ENCODE measurements at places on chromosomes 4 and X.

DNA sequence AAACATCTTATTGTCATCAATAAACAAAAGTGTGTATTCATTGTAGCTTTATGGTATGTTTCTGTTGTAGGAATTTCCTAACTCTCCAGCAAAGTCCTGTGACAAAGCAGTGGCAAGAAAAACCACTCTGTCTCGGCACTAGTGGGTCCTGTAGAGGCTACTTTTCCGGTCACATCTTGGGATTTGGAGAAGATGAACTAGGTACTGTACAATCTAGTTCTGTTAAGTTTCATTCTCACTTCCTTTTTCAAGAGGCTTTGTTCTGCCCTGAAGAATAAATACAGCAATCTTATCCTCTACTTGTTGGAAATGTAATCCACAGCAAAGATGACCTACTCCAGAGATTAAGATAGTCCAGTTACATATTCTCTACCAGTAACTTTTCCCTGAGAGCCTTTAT lies 69.3 kb downstream of the HHIP start:
- no peak for DNase-seq

GRCh38 chr4:8840816-8841455 lies 30.7 kb downstream of the HMX1 start:
- DNase-seq: no peak

GRCh38 chr4:80231180-80231579 lies 33.9 kb downstream of the PRDM8 start:
- DNase-seq: no peak

- DNase-seq: no peak
These were observed 100.8 kb downstream of the PSAPL1 start for GRCh38 chr4:7333801-7334421.

DNA sequence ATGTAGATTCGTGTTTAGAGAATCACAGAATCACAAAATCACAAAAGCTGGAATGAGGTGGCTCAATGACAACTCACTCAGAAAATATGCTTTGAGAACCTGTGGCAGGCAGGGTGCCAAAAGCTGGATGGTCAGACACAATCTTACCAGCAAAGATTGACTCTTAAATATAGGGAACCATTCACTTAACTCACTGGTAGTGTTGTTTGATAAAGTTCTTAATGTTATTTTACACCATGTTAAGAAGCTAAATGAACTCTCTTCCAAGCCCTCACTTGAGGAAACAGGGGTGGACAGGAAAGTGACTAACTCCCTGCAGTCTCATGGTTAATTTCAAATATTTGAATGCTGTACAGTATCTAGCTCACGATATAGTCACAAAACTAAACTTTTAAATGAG lies 5.7 kb upstream of the SCOC start:
- peak; percentile 10 for DNase-seq

DNA sequence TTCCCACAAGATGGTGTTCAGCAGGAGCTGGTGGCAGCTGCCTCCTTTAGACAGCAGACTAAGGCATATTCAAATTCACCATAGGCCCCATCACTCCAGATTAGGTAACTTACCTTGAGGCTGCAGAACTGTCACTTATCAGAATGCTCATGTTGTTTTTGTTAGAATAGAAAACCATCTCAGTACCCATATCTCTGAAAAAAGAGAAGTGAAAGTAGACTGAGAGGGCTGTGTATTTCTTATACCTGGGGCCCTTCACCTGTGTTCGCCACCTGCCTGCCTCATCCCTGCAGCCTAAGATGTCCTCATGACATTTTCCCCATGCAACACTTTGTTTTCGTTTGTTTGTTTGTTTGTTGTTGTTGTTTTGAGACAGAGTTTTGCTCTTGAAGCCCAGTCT lies 32.9 kb upstream of the SPRY1 start:
- no peak for DNase-seq

- DNase-seq: no peak
These were observed 78.8 kb upstream of the PACRGL start for GRCh38 chr4:20621476-20621875.

- DNase-seq: no peak
These were observed 133.3 kb upstream of the PCDH7 start for GRCh38 chr4:30586850-30587249.

GRCh38 chr4:184924516-184924915 lies 93.8 kb upstream of the HELT start:
- no peak for DNase-seq

GRCh38 chrX:7083468-7084396 lies 63.8 kb upstream of the STS start:
- no peak for DNase-seq

DNA sequence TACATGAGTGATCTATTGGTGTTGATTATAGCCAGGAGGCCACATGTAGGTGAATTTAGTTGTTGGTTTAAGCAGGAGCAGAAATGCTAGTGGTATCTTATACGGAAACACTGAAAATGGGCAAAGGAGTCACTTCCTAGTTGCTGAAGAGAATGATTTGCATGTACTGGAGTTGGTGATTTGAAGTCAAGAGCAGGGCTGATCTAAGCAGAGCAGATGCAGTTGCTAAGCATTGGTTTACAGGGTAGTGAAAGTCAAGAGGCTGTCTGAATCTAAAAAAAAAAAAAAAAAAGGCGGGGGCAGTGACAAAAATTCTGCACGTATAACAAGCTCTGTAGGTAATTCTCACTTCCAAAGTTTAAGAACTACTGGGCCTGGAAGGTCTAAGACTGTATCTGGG lies 90.4 kb upstream of the HPRT1 start:
- no peak for DNase-seq

DNA sequence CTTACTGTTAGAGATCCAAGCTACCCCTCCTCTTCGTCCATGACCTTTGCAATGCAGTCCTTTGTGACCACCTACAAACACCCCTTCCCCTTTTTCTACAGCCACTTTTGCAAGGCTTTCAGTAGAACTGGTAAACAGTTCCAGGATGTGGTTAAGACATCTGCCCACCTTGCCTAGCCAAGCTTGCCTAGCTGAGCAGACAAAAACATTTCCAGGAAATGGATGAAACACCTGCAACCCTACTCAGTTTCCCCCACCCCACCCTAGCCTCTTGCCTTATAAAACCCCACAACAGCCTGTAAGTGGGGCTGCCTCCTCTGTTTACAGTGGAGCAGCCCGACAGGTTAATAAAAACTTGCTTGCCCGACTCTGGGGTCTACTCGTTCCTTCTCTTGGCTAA lies 133.8 kb downstream of the ZC4H2 start:
- DNase-seq: no peak

- no peak for DNase-seq
These were observed 46.9 kb upstream of the MSANTD1 start for GRCh38 chr4:3201718-3202702.

DNA sequence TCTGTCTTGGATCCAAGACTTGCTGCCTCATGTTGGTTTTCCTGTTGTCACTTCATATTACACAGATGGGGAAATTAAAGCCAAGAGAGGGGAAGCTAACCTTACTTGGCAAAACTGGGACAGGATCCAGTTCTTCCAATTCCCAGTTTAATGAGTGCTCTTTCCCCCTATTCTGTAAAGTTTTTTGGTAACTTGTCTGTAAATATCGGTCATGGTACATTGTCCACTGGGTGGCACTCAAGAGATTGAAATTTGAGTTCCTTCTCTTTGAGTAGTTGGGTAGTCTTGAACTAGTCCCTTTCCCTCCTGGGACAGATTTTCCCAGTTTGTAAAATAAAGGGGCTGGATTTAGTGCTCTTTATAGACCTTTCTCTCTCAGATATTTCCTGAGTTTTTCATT lies 12.4 kb upstream of the EOLA2 start:
- DNase-seq: peak; percentile 68

DNA sequence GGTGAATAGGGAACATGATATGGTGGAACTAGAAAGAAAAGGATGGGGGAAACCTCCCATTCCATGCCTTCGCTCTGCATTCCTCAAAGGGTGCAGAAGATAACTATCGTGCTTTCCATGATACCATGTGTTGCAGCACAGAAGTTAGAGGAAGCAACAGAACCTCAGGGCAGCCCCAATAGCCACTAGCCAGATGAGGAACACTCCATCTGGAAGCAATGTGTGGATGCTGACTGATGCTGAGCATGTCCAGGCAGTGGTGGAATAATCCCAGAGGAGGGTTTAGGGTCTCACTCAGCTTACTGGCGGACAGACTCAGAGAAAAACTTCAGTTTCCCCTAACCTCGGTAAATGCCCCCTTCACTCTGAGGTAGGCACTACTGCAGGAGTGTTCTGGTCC lies 7.5 kb downstream of the SMIM10 start:
- DNase-seq: no peak

GRCh38 chr4:12595986-12596385 lies 888.2 kb downstream of the RAB28 start:
- peak; percentile 4 for DNase-seq

DNA sequence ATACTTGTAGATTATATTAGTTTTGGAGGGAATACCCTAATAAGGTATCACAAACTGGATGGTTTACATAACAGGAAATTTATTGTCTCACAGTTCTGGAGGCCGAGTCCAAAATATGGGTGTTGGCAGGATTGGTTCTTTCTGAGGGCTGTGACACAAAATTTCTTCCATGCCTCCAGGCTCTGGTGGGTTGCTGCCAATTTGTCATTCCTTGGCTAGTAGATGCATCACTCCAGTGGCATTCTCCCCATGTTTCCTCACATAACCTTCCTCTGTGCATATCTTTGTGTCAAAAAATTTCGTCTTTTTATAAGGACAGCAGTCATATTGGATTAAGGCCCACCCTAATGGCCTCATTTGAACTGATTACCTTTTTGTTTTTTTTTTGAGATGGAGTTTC lies 49.3 kb downstream of the APELA start:
- no peak for DNase-seq

DNA sequence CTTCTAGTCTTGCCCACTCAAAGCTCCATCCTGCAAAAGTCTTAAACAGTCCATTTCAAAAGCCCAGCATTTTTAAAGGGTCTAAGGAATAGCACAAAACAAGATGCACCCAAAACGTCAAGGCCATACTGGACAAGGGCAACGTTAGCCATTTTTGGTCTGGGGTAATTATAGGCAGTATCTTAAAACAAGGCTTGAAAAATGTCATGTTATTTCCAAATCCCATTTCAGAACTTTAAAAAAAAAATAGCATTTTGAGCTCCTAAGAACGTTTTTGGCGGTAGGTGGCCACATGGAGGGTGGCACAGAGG lies 584 bp upstream of the TMEM165 start:
- no peak for DNase-seq

- no peak for DNase-seq
These were observed 5.5 kb downstream of the TEX13D start for GRCh38 chrX:124337916-124338315.

DNA sequence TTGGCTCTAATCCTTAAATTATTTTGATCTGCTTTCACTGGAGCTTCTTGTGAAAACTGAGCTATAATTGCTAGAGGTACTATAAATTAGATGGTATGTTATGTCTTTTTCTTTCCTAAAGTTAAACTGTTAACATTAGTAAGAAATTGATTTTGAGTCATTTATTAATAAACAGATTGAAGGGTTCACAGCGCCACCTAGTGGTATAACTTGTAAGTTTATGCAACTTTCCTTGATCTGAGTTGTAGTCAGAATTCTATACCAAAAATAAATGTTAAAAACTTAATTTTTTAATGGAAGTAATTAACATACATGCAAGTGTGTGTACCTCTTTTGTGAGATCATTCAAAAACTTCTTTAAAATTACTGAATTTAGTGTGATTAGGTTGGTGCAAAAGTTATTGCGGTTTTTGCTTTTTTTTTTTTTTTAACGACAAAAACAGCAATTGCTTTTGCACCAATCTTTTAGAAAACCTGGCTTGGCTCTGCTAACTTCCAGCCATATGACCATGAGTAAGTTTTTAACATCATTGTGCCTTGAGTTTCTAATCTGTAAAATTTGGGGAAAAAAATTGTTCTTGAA lies 151.5 kb downstream of the CENPC start:
- peak; percentile 76 for DNase-seq

DNA sequence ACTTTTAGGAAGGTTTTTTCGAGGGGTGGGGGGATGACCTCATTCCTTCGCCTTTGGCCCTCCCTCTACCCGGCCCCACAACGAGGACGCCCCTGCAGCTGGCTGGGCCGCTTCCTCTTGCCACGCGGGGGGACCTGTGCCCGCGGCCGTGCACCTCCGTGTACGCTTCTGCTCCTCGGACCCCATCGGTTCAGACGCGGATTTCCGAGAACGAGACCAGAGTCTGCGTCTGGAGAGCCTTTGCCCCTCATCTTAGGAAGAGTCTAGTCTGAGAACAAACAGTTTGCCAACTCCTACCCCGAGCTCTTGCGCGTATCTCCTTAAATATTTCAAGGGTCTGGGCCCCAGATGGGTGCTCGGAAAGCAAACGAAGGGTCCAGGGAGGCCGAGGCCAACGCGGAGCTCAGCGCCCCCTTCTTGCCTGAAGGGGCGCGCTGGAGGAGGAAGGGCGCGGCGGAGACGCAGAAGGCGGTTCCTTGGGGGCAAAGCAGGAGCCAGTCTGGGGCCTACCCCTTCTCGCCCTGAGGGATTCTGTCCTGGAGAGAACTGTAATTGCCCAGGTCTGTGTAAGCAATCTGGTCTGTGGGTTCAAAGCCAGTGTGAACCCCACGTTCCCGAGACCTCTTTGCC lies 3.9 kb upstream of the SFRP2 start:
- DNase-seq: no peak

DNA sequence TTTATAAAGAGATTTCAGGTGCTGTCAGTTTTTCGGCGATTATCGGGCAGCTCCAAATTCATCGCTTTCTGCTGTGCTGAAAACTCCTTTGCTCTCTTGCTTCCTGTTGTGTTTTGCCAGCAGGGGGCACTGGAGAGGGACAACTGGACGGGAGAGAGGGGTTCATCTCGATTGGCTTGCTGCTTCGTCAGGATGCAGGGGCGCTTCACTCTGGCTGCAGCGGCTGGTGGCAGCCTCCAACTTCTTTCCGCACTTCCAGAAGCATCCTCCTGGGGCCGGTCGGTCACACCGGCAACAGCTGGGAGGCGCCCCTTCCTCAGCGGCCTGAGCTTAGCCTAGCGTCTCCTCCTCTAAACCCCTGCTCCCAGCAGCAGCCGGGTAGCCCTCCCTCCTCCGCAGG lies 29.5 kb downstream of the MSL3 start:
- no peak for DNase-seq

DNA sequence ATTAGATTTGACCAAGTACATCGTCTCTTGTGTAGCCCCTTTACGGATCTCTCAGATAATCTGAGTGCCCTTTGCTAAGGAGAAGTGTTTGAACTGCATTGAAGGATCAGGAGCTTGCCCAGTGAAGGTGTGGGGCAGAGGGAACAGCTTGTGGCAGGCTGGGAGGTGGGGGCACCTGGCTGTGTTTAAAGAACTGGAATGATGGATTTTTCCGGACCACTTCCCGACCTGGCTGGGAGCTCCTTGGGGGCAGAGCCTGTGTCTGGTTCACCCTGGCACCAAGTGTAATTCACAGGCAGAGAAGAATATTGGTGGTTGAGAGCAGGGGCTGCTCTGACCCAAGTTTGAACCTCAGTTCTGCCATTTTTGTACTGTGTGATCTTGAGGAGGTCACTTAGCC lies 18.5 kb downstream of the TBC1D14 start:
- DNase-seq: no peak

DNA sequence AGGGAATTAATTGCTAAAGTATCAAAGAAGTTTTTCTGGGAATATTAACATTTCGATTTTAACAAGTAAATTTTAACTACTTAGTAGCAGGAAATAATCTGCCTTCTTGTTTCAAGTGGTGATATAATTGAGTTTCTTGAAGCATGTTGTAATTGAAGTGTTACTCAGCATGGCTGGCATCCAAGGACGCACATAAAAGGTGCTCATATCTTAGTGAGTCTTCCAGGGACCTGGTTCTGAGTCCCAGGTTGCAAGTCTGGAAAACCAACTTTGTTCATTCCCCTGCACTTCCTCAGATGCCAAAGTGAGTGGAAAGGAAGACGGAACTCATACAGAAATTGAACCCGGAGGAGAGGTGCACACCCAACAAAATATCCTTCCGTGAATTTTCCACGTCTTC lies 399.6 kb downstream of the NLGN4X start:
- no peak for DNase-seq

- no peak for DNase-seq
These were observed 337.3 kb downstream of the CENPC start for GRCh38 chr4:67207941-67208441.

Data from HT-29 (cell line).